ENCODE measurements at places on chromosomes 11 and 22.

- no peak for DNase-seq
Measured at GRCh38 chr22:23072077-23072910, 2.0 kb downstream of the GNAZ start.

DNA sequence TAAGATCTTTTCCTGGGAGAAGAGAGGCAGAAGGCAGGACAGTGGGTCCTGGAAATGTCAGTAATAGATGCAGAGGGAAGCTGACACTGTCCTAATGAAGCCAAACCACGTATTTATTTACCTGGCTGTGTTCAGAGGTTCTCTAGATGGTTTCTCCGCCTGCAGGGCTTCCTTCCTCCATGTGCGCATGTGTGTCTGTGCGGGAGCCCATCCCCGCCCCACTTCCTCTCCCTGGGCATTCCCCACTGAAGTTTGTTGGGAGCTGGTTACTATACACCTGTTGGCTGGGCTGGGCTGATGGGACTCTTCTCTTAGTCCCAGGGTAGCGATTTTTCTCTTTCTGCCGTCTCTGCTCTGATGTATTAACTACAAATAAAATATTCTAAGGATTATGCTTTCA, 204.9 kb upstream of the TBCEL start:
- DNase-seq = no peak

GRCh38 chr11:77046060-77046501, 11.9 kb downstream of the B3GNT6 start:
- DNase-seq = peak; percentile 36

- DNase-seq = no peak
Measured at GRCh38 chr11:109734566-109734965, 312.6 kb downstream of the C11orf87 start.

DNA sequence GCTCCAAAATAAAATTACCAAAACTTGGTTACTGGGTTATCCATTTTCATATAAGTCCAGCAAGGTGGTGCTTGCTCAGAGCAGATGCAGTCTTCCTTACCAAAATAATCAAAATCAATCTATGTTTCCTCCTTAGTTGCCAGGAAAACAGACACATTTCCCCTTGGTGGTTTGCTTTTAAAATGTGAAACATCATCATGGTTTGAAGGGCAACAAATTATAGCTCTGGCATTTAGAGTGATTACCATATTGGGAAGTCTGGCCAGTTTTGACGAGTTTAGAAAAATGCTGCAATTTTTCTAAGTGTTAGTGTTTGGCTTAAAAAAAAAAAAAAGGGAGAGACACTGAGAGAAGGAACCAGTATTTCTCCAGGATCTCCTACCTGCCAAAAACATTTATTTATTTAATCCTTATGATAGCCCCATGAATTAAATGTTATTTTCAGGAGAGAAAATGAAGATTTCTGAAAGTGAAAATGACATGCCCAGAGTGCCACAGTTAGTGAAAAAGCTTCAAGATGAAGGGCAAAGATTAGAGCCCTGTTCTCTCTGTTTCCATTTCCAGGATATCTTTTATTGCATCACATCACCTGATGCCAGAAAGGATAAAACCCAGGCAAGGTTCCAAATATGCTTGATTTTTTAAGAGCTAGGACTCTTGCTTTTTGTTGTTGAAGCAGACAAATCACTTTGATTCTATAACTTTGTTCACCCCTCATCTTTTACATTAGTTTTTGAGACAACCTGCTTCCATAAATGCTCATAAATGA, 29.6 kb upstream of the TBCEL start:
- DNase-seq = no peak

GRCh38 chr11:61618978-61619377, 38.1 kb upstream of the SYT7 start:
- DNase-seq = no peak

DNA sequence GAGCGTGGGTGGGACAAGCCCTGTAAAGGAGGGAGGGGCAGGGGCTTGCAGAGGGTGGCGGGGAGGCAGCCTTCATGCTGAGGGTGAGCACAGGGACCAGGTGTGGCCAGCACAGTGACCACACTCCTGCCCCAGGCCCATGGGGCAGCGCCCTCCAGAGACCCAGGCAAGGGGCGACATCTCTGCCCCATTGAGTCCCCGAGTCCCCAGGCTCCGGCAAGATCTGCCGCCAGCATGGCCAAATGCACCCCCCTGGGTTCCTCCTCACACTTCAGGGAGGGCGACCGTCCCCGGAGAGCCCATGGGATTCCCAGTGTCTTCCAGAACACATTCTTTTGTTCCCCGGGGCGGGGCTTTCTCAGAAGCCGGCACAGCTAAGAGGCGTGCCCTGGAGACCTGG, 362.5 kb downstream of the TBC1D22A start:
- no peak for DNase-seq

- no peak for DNase-seq
Measured at GRCh38 chr11:7435176-7435575, 50.1 kb upstream of the OLFML1 start.
